ENCODE measurements at places on chromosomes 5 and 9.

GRCh38 chr9:77605449-77606220 is 42.5 kb downstream of the GNA14 start:
- no peak for DNase-seq

- DNase-seq, result no peak
Measured at GRCh38 chr5:80216096-80216495, 39.8 kb downstream of the SERINC5 start.

- no peak for DNase-seq
Measured at GRCh38 chr5:133376986-133377385, 235.4 kb downstream of the FSTL4 start.

DNA sequence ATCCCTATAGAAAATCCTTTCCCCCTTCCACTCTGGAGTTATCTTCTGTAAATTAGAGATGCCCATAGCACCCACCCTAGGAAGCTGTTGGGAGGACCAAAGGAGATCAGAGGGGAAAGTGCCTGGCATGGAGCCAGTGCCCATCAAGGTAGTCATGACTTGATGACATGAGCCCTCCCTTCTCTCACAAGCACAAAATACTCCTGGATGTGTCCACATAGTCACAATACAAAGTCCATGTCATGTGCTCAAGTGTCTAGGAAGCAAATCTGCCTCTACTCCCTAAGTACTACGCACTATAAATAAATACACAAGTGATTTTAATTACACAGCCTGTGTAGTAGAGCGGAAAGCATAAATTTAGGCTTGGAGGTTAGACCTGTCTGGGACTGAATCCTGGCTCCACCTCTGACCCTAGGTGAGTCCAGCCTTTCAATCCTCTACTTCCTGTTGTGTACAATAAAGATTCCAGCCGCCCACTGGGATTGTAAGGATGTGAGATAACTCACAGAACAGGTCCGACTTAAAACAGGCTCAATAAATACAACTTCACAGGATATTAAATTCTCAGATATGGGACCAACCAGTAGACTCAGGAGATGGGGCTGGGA is 30.6 kb downstream of the TTC39B start:
- DNase-seq, result no peak

- no peak for DNase-seq
Measured at GRCh38 chr9:133160742-133161546, 2.8 kb downstream of the GBGT1 start.

- DNase-seq, result no peak
Measured at GRCh38 chr5:167460449-167461020, 830.9 kb upstream of the WWC1 start.

DNA sequence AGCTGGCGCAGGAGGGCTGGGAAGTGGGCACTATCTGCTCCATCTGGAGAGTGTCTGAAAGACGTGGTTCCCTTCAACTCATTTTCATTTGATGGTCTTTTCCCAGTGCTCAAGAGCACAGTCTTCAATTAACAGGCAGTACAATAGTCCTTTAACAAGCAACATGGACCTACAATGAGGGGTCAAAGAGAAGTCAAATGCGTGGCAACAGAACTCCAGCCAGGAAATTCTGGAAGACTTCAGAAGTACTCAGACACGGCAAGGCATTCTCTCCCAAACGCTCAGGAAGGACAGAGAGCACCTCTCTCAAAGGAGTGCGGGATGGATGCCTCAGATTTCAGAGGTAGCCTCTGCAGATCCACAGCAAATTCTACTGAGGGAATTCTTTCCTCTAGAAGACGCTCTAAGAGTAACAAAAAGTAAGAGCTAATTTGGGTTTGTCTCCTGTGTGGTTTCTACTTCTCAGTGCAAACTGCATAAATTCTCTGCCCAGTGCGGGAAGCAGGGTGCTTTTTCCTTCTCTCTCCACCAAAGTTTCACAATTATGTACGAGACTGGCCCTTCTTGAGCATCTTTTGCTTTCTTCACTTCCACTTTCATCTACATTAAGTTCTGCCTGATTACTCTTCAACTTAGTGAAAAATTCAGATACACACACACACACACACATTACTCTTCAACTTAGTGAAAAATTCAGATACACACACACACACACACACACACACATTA is 56.4 kb downstream of the LHFPL2 start:
- no peak for DNase-seq

DNA sequence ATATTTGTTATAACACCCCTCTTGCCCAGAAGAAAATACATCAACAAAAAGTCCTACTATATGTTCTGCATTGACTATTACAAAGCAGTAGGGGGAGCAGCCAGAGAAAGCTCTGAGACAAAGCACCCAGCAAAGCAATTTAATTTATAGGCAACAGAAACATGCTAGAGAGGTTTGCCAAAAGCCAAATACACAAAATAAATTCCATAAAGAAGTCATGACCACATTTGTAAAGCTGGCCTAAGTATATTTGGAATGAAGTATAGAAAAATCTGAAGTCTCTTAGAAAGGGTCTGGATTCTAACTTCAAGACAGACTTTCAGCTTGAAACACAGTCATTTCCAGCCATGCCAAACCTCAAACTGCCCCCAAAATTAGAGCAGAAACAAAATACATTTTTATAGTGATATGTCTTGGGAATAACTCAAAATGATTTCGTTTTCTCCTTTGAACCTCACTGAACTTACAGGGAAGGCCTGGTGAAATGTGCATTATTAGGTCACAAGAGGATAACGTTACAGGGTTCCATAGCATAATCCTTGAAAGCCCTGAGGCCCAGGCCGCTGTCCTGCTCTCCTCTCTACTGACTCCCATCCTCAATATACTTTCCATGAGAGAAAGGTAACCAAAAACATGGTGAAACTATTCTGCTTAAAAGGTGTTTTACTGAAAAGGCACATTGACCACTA is 451.8 kb downstream of the RAB3C start:
- DNase-seq, result no peak

- peak; percentile 6 for DNase-seq
Measured at GRCh38 chr5:138542180-138542955, 668 bp downstream of the ETF1 start.

- no peak for DNase-seq
Measured at GRCh38 chr5:88555674-88556073, 287.0 kb upstream of the TMEM161B start.

- DNase-seq, result no peak
Measured at GRCh38 chr5:146940295-146940694, 61.7 kb upstream of the PPP2R2B start.

GRCh38 chr9:124593200-124593599 is 86.0 kb upstream of the NR5A1 start:
- no peak for DNase-seq

GRCh38 chr5:54556141-54556540 is 38.6 kb downstream of the SNX18 start:
- no peak for DNase-seq

- DNase-seq, result no peak
Measured at GRCh38 chr5:171478946-171479775, 59.7 kb downstream of the FGF18 start.

- no peak for DNase-seq
Measured at GRCh38 chr9:71839668-71840067, 71.3 kb downstream of the ABHD17B start.

DNA sequence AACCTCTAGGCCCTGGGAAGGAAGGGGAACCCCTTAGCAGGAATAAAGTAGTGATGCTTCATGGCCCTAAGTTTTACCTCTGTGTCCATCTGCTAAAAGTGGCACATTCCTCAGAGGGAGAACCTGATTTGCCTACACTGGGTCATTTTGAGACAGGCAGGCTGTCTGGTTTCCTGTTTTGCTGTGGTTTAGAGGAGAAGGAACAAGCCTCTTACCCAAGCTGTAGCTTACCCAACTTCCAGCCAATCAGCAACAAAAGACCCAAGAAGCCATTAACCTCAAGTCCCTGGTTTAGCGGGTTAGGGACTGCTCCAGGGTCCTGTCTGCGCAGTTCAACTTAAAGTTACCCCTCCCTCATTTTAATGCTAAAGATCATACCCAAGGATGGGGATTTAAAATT is 411.0 kb downstream of the MAT2B start:
- DNase-seq, result no peak

- DNase-seq, result no peak
Measured at GRCh38 chr9:90365666-90366065, 277.0 kb downstream of the DIRAS2 start.

GRCh38 chr5:154513669-154514084 is 35.6 kb upstream of the HAND1 start:
- no peak for DNase-seq

All from stimulated activated CD4-positive, alpha-beta T cell treated with anti-CD3 and anti-CD28 coated beads, TNF-alpha, amount 100 ng/mL, for 48 hours (primary cell).